ENCODE measurements at places on chromosomes 3 and 15.

DNA sequence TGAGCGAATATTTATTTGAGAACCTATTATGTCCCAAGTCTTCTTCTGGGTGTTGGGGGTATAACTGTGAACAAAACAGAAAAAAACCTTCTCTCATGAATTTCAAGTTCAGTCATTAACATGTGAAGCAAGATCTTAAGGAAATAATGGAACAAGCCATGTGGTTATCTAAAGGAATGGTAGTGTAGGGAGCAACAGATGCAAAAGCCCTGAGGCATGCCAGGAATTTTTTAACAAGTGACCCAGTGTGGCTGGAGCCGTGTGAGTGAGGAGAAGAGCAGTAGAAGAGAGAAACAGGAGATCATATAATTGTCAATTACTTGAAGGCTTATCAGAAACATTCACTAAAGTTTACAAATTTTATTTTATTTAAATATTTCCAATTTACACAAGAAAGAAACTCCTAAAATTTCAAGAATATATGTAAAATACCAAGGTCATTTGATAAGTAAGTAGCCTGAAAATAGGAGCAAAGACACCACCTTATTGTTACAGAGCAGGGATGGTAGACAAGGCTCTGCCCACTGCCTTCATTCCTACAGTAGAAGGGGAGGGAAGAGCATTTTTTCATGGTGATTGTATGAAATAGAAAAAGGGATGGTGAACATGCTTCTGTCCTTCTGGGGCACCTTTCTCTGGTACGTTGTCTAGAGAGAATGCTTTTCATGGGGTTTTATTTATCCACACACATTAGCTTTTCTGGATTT lies 345.1 kb downstream of the PLOD2 start:
- no peak for DNase-seq

DNA sequence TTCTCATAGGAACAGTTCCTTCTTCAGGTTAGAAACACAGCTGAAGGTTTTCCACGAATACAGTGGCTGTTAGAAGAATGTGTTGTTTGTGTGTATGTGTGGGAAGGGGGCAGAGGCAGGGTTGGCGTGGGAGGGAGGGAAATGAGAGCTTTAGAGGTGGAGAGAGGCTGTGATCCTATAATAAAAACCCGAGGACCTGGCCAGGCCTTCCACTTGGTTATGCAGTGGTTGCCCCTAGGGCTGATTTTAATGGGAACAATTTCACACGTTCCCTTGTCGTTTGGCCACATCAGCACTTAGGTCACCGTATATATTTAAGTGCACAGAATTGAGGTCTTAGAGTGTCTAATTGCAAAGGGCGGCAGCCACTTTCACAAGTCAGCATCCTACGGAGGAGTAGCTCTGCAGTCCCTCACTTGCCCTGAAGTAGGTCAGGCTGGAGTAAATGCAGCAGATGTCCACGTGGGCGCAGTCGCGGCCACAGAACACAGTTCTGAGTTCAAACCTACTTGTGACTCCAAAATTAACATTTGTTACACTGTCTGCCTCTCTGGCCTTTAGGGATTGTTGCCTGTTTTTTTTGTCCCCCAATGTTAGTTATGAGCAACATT lies 85.6 kb downstream of the PDCD6IP start:
- DNase-seq: no peak

DNA sequence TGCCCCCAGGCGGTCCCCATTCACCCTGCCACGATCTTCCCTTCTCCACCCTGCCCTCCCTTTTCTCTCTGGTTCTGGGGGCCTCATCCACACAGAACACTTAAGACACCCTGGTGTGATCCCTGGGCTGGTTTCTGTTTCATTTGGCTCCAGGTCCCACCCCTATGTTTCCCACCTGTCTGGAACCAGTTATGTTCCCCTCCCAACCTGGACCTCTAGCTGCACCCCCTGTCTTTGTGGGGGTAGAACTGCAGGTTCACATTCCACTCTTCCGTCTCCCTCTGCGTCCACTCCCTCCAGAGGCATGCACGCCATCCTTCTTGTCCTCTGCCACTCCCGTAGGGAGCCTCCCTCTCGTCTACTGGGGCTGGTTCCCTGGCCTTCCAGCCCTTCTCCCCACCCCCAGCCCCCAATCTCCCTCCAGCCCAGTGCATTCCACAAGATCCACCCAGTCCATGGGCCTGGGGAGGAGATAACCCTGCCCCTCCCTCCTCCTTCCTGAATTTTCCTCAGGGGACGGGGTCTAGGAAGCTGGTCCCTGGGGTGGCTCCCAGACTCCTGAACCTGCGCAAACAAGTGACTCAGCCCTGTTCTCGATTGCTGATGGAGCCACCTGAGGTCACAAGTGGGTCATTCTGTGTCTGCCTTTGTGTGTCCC lies 73.8 kb downstream of the ABTB1 start:
- no peak for DNase-seq

DNA sequence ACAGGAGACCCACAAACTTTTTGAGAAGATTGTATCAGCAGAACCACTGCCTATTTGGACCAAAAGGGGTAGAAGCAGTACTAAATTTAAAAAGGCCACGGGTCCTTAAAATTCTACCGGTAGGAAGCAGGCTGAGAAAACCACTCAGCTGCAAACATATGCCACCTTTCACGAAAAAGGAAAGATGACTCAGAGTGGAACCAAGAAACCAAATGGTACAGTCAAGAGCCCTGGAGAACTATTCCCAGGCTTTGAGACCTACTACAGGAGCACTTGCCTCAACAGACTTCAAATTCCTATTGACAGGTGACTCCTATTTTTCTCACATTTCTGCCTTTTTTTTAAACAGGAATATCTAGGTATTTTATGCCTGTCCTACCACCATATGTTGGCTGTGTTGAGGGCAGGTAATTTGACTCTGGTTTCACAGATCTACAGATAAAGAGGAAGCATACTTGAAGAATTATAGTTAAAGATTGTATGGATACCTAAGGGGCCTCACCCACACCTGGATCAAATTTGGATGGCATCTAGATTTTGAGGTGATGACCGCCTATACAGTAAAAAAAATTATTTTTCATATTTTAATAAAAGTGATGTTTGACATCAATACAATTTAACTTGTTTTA lies 10.1 kb downstream of the GOLIM4 start:
- no peak for DNase-seq

GRCh38 chr3:171095063-171095462 lies 68.5 kb upstream of the SLC2A2 start:
- DNase-seq: no peak

DNA sequence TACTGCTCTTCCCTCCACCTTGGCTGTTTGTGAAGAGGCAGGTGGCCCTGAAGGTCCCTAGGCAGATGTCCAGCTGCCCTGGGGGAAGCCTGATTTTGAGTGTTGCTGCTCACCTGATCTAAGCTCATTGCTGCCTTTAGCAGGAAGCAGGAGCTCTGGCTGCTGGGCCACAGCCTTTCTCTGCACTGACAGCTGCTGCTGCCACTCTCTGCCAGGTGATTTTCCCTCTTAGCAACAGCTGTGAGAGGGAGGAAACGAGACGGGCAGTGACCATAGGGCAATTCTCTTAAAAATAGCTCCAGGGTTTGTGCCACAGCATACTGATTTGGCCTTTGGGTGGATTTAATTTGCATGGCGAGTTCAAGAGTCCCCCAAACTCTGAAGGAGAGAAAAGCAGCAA lies 415.8 kb upstream of the SEMA6D start:
- no peak for DNase-seq

DNA sequence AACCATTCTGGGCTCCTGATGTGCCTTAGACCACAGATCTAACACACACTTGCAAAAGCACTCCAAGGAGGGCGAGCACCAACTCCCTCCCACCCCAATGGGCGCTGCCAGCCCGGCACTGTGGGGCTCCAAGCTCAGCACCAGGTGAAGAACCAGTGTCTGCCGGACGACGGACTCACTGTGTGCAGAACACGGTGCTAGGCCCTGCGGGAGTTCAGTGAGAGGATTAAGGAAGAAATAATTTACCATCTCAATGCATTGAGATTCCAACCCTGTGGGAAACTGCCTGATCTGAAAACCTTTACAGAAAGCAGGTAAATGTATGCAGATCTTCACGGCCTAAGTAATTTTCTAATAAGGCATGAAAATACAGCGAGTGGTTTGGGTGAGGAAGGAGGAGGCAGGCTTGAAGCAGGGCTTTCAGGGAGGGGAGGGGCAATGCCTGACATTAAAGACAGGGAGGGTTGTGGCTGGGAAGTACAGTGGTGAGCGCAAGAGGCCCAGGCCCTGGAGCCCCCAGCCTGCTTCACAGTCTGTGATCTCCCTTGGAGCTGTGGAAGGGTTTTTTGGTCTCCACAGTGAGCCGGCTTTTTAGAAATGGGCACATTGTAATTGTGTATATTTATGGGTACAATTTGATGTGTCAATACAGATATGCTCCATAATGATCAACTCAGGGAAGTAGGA lies 35.6 kb upstream of the CHRNB4 start:
- DNase-seq: no peak

- DNase-seq: no peak
Measured at GRCh38 chr3:100183608-100184125, 69.4 kb upstream of the FILIP1L start.

GRCh38 chr3:72694398-72694797 lies 153.8 kb downstream of the SHQ1 start:
- DNase-seq: no peak

DNA sequence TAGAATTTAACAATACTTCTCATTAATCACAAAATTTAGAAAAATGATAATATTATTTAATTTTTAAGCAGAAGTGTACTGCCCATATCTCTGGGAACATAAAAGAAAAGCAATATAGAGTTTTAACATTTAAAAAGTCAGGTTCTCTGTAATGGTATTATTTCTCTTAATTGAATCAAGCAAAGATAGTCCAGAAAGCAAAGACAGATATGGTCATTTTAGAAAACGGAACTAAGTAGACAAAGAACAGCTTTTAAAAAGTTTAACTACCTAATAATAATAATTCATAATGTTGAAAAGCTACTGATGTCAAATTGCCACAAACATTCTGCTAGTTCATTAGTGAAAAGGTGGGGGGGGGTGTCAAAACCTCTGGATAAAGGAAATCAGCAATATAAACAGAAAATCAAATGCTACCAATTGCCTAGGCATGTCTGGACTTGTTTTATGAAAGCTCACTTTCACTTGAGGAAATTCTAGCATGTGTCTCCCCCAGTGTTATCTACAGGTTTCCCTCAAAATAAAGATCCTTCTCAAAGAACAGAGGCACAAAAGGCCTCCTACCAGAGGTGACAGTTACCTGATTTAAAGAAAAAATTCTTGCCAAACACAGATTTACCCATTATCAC lies 1.7 kb downstream of the ZMAT3 start:
- DNase-seq: no peak

DNA sequence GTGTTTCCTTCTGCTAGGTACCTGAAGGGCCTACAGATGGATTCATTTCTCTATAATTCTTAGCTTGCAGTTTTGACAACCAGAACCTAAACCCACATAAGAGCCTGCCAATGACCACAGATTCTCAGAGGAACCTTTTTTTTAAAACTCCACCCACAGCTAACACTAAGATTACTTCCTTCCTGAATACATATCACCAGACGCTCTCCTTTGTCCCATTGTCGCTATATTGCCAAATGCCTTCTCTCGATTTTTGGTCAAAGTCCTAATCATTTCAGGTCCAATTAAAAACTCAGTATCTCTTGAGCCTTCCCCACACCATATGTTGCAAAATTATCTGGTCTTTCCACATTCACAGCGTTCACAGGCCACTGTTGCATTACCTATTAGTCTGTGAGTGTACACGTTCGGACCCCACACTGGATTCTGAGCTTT lies 12.4 kb downstream of the ZNF710 start:
- DNase-seq: peak; percentile 65

GRCh38 chr3:14283092-14283812 lies 104.6 kb downstream of the LSM3 start:
- DNase-seq: no peak

DNA sequence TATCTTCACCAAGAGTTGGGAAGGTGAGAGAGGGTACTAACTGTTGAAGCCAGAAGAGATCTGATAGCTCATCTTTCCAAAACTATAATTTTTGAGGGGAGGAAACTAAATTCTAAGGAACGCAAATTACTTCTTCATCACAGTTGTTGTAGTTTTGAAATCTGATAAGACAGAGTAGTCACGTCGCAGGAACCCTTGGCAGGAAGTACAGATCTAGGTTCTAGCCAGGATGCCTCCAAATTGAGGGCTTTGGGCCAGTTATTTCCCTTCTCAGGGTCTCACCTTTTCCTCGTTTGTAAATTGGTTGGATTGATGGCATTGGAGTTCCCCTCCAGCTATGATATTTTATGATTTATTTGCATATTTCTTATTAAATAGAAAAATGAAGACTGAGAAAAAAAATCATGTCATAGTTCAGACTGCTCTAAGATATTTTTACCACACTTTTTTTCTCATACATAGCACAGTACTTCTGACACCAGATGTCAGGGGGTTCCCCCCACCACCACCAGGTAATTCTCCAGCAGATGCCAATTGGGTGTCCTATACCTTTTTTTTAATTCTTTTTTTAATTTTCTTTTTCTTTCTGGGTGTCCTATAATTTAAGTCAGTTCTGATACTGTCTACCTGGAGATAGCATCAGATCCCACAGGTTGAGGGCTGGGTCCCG lies 32.3 kb upstream of the APH1B start:
- DNase-seq: peak; percentile 25

- DNase-seq: no peak
Measured at GRCh38 chr3:17945018-17945798, 202.8 kb upstream of the TBC1D5 start.

DNA sequence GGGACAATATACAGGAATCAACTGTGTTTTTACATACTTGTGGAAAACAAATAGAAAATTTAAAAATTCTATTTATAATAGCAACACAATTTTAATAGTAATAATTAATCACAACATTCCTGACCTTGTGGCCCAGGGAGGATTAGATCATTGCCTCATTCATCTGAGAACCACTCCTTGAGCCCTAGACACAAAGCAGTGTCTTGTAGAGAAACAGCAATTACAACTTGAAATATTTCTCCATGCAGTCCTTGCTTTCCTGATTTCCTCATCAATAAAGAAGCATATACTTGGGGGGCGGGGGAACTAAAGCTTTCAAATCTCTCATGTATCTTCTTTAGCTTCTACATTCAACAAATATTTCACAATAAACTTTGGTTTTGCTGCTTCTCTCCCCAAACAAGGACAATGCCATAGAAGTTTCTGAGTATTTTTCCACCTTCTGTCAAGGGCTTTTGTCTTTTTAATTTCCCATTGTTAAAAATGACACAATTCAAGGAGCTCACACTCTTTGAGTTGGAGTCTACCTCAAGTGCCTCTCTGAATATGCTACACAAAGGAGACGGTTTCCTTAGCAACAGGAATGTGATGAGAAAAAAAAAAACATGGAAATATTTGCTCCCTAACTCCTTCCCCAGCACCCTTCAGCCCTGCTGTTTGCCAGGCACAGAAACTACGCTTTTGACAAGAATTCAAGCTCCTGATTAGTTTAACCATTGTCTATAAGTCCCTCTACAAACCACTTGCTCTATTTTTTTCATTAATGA lies 118.8 kb downstream of the ARPP21 start:
- no peak for DNase-seq

- no peak for DNase-seq
Measured at GRCh38 chr3:152296382-152296781, 27.7 kb downstream of the MBNL1 start.

DNA sequence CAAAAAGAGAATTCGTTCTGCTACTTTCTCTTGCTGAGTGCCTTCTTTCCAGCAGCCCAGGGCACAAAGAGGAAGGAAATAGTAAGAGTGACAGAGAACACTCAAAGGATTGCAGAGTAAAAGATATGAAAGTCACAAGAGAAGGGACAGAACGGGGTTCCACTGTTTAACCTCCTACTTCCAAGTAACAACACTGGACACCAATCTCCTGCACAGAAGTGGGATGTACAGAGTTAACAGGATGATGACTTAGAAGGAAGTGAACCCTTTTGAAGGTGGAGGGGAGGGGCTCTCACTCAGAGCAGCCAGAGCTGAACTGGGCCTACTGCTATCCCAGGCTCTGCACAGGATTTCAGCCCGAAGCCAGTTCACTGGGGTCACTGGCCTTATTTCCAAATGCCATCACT lies 130.1 kb upstream of the PRICKLE2 start:
- no peak for DNase-seq
